ENCODE measurements at places on chromosomes 2 and 18.

- peak; percentile 15 for DNase-seq
Measured at GRCh38 chr2:209208211-209208610, 215.6 kb upstream of the MAP2 start.

DNA sequence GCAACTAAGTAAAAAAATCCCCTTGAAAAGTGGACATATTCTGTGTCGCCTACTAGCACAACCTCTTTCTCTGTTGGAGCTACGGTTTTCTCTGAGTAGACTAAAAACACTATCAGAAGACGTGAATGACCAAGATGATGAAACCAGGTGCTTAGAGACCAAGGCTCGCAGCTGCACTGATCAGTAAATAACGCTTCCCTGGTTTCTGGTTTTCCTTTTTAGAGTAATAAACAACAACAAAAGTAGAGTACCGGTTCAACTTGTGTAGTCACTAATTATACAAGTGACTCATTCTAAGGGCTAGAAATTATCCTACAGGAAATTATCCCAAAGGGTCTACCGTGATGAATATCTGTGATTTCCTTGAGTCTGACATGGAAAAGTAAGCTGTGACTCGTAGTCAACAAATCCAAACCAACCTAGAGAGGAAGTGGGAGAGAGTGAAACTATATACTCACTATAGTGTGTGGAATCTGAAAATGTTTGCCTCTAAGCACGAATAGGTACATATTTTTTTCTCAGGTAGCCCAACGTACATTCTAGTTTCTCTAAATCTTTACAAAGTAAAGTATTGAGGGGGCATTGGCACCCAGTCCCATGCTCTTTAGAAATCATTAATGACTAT lies 17.8 kb downstream of the RASGRP3 start:
- no peak for DNase-seq

DNA sequence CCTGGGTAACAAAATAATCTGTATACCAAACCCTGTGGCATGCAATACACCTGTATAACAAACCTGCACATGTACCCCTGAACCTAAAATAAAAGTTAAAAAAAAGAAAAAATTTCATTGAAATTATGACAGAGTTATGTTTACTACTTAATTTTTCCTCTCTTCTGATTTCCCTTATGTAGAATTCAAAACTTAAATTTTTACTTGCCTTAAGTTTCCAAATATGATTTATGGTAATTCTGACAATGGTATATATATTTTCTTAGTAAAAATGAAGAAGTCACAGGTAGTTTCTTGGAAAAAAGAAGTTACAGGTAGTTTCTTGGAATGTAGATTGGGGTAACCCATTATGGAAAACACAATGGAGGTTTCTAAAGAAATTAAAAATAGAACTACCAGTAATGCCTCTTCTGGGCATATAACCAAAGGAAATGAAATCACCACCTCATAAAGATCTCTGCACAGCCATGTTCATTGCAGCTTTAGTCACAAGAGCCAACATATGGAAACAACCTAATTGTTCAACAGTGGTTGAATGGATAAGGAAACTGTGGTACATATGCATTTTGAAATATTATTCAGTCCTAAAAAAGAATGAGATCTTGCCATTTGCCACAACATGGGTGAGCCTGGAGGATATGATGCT lies 164.9 kb downstream of the BABAM2 start:
- no peak for DNase-seq

DNA sequence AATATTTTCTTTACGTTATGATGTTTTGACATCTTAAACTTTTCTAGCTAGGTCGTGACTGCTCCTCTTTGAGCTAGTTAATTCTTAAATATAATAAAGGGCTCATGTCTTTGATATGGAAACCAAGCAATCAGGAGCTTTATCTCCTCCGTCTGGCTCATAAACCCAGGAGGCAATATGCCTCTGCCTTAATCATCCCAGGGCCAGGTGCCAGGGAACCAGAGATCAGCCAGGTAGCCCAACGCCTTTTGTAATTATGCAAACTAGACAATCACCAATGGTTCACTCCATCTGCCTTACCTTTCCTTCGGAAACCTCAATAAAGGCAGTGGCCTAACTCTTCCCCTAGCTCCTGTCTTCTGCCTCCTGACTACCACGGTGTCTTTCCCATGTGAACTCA lies 213.7 kb downstream of the KCNJ3 start:
- DNase-seq = peak; percentile 93

- DNase-seq = no peak
Measured at GRCh38 chr2:184677171-184677570, 78.8 kb downstream of the ZNF804A start.

DNA sequence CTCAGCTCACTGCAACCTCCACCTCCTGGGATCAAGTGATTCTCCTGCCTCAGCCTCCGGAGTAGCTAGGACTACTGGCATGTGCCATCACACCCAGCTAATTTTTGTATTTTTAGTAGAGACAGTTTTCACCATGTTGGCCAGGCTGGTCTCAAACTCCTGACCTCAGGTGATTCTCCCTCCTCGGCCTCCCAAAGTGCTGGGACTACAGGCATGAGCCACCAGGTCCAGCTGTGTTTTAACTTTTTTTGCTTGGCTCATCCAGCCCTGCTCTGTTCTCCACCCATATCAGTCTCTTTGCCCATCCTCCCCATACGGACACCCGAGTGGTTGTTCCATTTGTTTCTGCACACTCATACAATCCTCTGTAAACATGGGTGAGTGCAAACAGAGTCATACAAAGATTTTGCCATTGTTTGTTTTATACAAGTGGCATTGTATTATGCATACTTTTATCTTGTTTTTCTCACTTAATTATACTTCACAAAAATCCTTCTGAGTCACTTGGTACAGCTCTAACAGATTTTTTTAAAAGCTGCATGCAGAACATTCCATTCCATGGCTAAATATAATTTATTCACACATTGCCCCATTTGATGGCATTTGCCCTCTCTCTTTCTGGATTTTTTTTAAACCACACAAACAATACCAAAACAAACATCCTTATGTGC lies 5.3 kb downstream of the APOB start:
- no peak for DNase-seq

All from NCI-H146 (cell line).